ENCODE measurements at places on chromosomes 16 and 17. TPM values are rescaled to one million over a fixed set of nuclear protein-coding genes. Genes with fewer than 3 reads are reported as not detected.

FA2H gene
- 0.41 TPM for total RNA-seq

NPEPPS gene
- 183 TPM for total RNA-seq

XAF1 gene
- total RNA-seq, result 19.7 TPM

EPX gene
- total RNA-seq, result not detected

NFAT5 gene
- 45.6 TPM for total RNA-seq

TBC1D3 gene
- not detected for total RNA-seq

SDR42E2 gene
- not detected for total RNA-seq

TBC1D3C gene
- not detected for total RNA-seq

BEAN1 gene
- not detected for total RNA-seq

G6PC1 gene
- not detected for total RNA-seq

ITGAD gene
- not detected for total RNA-seq

CDR2L gene
- 11.4 TPM for total RNA-seq

NPB gene
- 1.0 TPM for total RNA-seq

GRCh38 chr17:47210779-47211178 is 1.6 kb downstream of the MYL4 start:
- DNase-seq, result peak; percentile 51

GRCh38 chr16:88497561-88498462 is 44.7 kb downstream of the ZFPM1 start:
- no peak for DNase-seq

DNA sequence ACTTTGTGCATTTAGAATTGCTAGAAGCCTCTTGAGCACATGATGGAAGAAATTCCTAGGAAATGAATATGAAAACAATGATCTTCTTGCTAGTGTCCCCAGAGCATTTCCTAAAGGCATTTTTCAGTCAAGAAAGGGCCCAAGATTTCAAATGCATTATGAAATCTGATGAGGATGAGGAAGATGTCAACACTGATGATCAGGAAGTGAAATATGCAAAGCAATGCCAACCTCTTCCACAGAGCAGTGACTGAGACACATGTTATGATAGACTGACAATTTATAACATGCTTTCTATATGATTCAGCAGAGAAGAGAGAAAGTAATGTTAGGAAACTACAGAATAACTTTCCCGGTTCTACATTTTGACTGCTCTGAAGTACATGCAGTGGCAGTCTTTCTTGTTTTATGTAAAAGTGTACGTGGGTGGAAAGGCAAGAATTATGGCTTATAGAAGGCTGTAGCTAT is 859.1 kb upstream of the GOT2 start:
- DNase-seq, result no peak

GRCh38 chr16:19755268-19755667 is 37.2 kb downstream of the IQCK start:
- no peak for DNase-seq

- DNase-seq, result peak; percentile 78
Measured at GRCh38 chr16:85086347-85087291, 25.7 kb downstream of the CIBAR2 start.

DNA sequence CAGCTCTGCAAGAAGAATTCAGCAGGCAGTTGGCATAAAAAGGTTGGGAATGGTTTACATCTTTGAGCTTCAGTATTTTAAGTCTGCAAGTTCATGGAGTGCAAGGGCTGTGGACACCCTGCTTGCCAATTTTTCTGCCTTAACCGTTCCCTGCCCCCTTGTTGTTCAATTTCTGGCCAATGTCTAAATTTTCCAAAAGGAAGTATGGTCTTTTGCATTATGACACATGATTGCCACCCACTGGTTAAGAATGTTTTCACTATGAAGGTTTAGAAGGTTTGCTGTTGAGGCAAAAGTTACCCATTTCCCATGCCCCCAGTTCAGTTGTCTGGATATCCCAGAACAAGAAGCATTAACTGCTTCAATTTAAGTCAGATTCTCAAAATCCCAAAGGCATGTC is 441.9 kb downstream of the CDH13 start:
- DNase-seq, result peak; percentile 26

GRCh38 chr17:60412701-60413100 is 9.6 kb upstream of the CHCT1 start:
- no peak for DNase-seq

DNA sequence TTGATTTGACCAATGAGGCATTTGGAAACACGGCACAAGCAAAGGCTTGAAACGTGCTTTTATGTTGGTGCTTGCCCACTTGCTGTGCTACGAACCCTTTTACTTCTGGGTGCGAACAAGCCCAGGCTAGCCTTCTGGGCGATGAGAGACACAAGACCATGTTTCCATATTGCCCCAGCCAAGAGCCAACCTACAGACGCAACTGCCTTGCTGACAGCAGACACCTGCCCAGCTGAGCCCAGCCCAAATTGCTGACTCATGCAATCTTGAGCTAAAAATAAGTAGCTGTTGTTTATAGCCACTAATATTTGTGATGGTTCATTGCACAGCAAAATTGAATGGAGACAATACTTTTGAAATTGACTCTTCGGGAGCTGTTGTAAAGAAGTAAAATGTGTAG is 464.5 kb downstream of the WWOX start:
- DNase-seq, result peak; percentile 41

- no peak for DNase-seq
Measured at GRCh38 chr17:48259694-48260291, 152.2 kb downstream of the SNX11 start.

GRCh38 chr16:54208237-54208636 is 78.3 kb downstream of the IRX3 start:
- DNase-seq, result no peak

GRCh38 chr17:57892146-57892819 is 42.4 kb upstream of the MRPS23 start:
- DNase-seq, result peak; percentile 95

- DNase-seq, result no peak
Measured at GRCh38 chr16:12377497-12377896, 401.0 kb downstream of the SNX29 start.

DNA sequence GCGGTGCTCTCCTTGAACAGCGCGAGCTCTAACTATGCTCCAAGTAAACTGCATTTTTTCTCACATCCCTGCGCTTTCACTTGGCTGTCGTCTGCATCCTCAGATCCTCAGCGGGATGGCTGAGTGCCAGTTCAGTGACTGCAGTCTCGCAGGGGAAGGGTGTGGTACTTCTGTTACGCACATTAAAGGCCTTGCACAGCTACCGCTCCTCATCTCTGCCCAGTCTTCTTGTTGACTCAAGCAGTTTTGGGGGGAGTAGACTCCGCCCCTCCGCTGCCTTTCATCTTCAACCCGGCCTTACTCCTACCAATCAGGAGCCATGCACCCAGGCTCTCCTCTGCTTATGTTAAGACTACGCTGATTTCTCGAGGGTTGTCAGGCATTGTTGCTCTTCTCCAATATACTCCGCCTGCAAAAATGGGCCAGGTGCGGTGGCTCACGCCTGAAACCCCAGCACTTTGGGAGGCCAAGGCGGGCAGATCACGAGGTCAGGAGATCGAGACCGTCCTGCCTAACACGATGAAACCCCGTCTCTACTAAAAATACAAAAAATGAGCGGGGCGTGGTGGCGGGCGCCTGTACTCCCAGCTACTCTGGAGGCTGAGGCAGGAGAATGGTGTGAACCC is 10.0 kb downstream of the ATP5PD start:
- DNase-seq, result peak; percentile 91

DNA sequence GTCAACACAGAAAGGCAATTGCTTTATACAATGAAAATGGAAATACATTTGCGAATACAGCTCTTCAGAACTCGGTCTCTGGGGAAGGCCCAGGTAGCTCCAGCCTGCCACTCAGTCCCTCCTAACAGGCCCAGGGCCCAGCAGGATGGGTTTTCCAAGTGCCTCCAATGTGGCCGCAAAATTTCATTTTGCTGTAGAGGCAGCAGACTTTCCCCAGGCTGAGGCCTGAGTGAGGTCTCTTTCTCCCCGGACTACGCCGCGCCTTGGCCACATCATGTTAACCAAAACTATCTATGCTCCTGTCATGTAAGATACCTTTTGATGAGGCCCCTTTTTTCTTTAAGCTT is 606.0 kb upstream of the SALL1 start:
- DNase-seq, result no peak

DNA sequence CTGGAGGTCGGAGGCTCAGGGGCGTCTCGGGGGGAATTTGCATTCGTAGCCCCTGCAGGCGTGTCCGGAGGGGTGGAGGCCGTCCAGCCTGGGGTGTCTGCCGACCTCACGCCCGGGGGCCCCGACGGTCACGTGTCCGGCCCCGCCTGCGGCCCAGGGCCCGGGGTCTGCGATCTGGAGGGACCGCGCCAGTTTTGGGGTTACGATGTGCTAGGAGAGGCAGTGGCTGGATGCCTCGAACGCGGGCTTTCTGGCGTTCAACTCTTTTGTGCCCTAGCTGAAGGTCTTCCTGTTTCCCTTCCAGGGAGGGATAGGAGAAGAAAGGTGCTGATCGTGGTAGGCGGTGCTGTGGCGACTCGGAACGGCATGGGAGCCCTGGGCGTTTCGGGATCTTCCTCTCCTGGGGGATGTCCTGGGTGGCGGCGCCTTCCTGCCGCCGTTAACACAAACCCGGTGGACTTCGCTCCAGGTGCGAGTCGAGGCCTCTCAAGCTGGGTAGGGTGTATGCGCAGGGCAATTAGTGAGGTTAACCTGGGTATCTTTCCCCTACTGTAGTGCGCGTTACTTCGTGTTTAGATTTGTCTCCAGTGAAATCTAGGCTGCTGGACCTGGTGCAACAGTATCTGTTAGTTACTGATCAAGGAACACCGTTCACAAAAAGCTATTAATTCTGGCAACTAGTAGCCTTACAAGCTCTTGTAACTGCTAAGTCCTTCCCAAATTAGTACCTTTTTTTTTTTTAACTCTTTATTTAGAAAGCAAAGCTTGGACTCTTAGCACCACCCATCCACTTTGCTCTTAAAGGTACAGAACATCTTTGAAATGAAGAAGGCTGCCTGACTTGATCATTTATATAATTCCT is 1.3 kb downstream of the AKAP1 start:
- no peak for DNase-seq

GRCh38 chr17:44109312-44109630 is 14.2 kb downstream of the HDAC5 start:
- no peak for DNase-seq

- DNase-seq, result no peak
Measured at GRCh38 chr16:88329726-88330700, 52.7 kb upstream of the ZNF469 start.

- no peak for DNase-seq
Measured at GRCh38 chr17:35780950-35781349, 14.5 kb downstream of the MMP28 start.

GRCh38 chr17:77875881-77876509 is 82.5 kb upstream of the TNRC6C start:
- DNase-seq, result no peak

DNA sequence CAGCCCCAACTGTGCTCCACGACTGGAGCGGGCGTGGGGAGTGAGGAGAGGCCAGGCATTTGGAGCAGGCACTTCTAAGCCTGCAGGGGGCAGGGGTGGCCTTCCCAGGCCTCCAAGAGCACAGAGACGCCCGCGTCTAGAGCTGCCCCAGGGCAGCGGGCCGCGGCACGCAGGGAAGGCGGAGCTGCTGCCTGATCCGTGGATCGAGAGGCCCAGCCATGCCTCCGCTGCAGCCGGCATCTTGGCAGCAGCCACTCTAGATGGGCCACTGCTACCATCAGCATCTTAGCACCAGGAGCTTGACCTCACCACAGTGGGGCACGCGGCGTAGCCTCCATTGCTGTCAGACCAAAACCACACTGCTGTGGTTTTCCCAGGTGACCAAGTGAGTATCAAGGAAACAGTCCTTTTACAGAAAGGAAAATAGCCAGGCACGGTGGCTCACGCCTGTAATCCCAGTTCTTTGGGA is 20.4 kb upstream of the WDR45B start:
- DNase-seq, result peak; percentile 79

DNA sequence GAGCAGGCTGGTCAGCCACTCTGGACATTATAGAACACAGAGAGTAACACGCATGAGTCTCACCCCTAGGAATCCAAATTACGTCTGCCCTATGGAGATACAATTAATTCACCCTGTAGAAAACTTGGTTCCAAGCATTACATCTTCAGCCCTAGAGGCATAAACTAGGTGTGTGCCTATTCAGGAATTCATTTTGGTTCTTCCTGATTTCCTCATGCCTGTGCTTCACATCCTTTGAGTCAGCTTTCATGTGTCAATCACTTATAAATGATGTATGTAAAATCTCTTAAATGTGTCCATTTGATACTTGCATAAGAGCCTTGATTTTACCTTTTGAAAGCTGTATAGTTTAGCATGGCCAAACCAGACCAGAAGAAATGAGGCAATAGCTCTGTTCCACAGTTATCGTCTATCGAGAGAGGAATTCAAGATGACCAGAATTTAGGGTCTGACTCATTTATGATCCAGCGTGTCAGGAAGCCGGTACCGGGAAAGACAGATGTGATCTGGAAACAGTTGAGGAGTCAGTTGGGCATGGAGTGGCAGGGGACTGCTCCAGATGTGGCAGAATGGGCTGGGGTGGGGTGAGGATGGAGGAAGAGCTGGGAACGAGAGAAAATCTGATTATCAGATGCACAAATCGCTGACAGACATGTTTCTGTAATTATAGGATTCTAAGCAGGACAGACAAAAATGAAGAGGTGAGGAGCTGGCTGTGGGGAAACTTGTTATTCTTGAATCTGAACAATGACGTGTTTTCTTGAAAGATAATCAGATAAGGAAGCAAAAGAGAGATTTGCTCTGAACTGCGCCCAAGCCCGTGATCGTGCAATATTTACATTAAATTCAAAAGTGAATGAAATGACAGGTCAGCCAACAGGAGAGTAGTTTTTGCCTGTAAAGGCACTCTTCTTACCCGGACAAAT is 76.7 kb downstream of the C16orf95 start:
- DNase-seq, result no peak

DNA sequence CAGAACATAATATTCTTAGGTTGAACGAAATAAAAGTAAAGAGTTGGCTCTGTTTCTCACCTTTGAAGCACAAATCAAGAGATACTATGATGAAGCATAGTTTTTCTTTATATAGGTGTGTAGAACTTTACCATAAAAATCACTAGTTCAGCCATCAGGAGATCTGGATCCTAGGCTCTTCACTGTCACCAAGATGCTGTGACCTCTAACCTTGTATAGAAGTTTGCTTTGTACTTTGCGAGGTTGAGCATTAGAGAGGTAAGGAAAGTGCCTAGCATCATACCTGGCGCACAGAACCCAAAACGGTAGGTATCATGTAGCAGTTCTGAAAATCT is 553 bp upstream of the CDC6 start:
- no peak for DNase-seq

GRCh38 chr16:72856797-72857196 is 191.1 kb downstream of the ZFHX3 start:
- DNase-seq, result no peak

DNA sequence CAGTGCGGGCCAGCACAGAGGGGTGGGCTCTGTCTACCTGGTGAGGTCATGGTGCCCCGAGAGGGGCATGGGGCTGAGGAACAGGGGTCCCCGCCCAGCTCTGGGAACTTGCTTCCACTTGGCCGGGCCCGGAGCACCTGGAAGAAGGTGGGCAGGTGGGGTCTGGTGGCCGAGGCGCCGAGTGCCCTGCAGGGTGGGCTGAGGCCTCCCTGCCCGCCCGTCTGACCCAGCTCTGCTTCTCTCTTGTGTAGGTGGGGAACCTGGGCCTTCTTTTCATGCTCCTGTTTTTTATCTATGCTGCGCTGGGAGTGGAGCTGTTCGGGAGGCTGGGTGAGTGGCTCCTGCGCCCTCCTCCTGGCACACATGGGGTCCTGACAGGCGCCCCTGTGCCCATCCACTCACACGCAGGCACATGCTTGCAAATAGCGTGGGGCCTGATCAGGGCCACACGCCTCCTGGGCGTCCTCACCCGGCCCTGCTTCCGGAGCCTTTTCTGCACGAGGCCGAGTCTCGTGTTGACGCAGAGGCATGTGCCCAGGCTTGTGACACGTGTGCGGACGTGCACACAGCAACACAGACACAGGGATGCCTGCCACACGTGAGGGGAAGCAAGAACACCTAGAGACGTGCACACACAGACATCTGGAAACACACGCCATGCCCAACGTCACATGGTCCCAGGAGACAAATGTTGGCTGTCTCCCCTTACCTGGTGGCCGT is 8.2 kb downstream of the TPSG1 start:
- DNase-seq, result peak; percentile 33
